ENCODE measurements at places on chromosomes 16 and 17.

GRCh38 chr17:8080799-8081219 is 6.7 kb downstream of the ALOX12B start:
- no peak for DNase-seq

- DNase-seq: peak; percentile 63
These were observed 13.2 kb upstream of the AURKB start for GRCh38 chr17:8223356-8224126.

- peak; percentile 71 for DNase-seq
These were observed at the start of gene SLC46A1 for GRCh38 chr17:28405632-28406472. Gene SLC46A1, minus strand, starts transcription at chr17:28406212. Its CDS starts 98 bp downstream, at chr17:28406114.

- no peak for DNase-seq
These were observed 16.6 kb downstream of the ENGASE start for GRCh38 chr17:79091226-79091670.

DNA sequence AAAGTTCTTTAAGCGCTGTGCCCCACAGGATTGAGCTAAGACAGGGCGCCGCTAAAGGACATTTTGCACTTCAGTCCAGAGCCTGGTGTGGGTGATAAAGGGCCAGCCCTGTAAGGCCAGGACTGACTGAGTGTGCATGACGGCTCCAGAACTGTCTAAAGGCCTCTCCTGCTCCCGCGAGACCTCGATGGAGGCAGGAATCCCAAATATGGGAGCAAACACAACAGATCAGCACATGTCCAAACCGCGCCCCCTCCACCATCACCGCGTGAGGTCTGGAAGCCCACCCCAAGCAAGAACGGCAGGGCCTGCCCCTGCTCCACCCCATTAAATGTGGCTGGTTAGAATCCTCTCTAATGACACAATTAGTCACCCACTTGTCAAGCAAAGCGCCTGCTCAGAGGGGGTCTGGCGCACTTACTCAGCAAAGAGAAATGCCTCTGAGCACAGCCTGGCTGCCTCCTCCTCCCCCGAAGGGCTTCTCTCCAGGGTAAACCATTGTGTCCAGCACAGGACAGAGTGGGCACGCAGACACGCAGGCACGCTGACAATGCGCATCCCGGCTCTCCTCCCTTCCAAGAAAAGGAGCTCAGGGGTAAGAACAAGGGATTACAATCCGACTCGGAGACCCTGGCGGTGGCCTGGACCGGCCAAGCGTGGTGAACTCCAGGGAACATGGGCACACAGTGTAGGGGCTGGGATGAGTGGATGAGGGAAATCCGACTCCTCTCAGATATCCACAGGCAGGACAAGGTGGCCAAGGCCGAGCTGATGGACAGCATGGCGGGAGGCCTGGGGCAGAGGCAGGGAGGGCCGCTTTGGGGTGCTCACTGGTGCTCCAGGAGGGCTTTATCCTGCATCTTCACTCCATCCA is 1.5 kb downstream of the MXRA7 start:
- peak; percentile 96 for DNase-seq

DNA sequence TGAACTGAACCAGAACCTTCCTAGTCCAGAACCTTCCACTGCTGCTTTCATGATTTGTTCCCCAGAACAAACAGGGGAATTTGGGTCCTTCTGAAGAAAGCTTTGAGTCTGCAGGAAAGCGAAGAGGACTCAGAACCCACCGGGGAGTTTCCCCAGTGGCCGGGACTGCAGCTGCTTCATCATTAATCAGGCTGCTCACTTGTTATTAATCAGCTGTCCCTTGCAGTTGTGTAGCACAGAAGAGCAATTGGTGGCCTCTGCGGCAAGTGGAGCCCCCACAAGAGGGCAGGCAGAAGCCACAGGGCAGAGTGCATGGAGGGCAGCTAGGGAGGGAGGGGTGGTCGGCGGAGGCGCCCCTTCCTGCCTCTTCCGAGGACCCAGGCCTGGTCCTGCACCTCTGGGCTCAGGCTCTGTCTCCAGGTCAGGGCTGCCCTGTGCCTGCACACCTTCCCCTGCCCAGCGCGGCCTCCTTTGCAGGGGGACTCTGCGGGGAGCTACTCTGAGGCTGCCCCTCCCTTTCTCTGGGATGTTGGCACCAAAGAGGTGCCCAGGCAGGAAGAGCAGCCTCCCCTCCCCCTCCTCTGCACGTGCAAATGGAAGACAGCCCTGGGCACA is 6.9 kb downstream of the CCL17 start:
- DNase-seq: no peak

- no peak for DNase-seq
These were observed 16.7 kb downstream of the ASGR2 start for GRCh38 chr17:7097940-7098339.

DNA sequence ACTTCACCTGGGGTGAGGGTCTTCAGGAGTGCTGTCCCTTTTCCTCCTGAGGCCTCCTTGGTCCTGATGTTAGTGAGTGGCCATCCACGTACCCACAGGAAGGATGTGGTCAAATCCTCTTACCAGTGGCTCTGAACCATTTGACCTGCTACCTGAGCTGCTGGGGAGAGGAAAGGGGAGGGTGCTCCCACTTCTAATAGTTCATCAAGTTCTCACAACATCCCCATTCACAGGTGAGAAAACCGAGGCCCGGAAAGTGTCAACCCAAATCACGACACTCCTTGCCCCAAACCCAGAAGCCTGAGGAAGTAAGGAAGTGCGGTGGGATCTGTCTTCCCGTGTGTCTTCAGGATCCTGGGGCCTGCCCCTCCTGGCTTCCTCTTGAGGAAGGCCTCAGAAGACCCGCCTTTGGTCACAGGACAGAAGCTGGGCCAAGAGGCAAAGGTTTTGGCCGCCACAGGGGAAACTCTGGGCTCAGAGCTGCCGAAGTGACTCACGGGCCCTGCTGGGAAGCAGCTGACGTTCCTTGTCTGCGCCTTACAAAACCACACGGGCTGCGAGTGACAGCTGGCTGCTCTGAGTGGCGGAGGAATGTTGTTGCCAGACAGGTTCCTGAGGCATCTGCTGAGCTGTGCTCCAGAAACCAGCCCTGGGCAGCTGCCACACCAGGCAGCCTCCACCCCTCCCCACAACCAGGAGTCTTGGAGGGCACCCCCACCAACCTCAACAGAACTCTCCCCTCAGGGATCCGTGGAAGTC is 13.9 kb upstream of the KIFC3 start:
- peak; percentile 86 for DNase-seq

GRCh38 chr17:34626121-34626681 is 46.8 kb downstream of the TMEM132E start:
- DNase-seq: no peak

DNA sequence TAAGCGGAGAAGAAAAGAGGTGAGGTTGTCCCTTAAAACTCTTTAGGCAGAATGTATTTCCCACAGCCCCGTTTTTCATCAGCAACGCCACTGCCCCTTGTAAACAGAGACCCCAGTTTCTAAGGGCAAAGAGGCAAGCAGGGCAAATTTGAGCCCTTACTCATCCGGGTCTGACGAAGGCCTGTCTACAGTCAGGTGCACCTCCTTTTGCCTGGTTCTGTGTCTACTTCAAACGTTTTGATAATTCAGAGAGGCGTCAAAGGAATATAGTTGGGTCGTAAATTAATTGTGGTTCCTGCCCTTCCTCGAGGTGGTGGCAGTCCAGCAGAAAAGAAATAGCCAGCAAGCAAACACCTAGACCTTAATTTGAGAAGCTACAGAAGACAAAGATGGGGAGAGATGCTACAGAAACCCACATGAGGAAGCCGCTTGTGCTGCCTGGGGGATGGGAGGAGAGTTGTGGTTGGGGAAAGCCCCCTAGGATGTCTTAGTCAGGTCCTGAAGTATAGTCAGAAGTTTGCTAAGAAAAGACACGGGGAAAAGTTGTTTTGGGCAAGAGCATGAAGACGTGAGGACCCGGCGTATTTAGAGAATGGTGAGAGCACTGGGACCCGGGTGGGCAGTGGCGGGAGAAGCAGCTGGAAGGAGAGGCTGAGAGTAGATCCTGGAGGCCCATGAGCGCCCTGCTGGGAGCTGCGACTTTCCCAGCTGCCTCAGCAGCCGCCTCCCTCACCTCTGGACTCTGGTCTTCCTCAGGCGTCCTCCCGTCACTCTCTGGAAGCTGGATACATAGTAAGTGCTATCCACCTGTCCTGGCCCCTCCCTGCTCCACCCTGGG is 2.4 kb downstream of the FBRS start:
- DNase-seq: no peak

DNA sequence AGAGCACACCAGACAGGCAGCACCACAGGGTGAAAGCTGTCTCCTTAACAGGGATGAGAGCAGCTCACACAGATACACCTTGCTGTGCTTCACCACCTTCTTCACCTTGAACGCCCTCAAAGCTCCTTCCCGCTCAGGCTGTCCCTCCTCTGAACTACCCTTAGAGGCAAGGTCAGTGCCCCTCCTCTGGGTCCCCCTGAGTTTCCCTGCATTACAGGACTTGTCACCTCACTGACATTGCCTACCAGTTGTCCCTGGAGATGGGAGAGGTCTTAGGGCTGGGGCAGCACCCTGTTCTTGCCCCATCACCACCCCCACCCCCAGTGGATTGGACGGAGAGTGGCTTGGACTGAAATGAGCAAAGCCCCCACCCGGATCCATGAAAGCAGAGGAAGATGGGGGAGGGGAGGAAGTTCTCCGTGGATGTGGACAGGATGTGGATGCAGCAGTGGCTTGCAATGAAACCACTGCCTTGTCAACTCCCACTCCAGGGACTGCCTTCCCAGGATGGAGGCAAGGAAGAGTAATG is 73.2 kb upstream of the CDH5 start:
- no peak for DNase-seq

DNA sequence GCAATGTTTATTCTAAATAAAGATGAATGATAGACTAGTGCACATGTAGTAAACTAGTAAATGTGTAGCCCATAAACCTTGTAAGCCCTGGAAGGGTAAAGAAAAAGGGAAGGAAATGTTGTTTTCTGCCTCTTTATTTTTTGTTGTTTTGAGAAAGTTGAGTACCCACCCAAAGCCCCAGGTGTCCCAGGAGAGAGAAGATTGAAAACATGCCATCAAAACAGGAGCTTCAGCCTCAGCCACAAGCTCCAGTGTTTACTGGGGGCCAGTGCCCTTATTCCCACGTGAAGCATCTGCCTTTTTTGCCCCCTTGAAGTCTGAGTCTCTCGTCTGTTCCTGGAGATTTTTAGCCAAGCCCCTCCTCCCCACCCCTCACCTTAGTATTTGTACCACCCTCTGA is 121.5 kb downstream of the PRKCB start:
- no peak for DNase-seq

DNA sequence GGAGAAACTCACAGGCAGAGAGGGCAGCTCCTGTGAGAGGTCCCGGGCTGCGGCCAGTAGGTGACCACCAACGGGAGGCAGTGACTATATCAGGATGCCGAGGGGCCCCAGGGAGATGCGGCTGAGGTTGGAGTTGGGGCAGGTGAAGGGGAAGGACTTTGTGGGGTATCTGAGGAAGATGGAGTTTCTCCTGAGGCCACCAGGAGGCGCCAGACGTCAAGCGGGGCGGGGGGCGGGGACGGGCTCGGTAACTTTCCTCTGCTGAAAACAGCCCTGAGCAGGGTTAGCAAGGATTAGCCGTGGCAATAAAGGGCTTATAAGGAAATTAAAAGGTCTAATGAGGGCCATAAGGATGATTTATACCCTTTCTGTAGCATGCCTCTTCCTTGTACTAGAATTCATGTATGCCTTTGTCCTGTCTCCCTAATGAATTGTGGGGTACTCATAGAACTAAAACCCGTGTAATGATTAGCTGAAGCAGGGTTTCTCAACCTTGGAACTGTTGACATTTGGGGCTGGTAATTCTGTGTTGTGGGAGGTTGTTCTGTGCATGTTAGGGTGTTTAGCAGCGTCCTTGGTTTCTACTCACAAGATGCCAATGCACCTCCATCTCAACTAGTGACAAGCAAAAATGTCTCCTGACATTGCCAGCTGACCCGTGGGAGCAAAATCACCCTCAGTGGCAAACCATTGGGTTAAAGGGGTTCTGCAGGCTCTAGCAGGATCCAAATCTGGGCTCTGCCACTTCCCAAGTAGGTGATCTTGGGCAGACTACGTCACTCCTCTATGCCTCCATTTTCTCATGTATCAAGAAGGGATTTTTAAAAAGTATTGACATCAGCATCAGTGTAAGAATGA is 74.8 kb upstream of the GRIN2A start:
- DNase-seq: peak; percentile 34

GRCh38 chr16:67845291-67846062 is 1.3 kb upstream of the NUTF2 start:
- no peak for DNase-seq

- DNase-seq: no peak
These were observed 15.4 kb downstream of the USP6 start for GRCh38 chr17:5131146-5131715.

GRCh38 chr17:73757420-73757819 is 113.2 kb upstream of the SDK2 start:
- DNase-seq: no peak

DNA sequence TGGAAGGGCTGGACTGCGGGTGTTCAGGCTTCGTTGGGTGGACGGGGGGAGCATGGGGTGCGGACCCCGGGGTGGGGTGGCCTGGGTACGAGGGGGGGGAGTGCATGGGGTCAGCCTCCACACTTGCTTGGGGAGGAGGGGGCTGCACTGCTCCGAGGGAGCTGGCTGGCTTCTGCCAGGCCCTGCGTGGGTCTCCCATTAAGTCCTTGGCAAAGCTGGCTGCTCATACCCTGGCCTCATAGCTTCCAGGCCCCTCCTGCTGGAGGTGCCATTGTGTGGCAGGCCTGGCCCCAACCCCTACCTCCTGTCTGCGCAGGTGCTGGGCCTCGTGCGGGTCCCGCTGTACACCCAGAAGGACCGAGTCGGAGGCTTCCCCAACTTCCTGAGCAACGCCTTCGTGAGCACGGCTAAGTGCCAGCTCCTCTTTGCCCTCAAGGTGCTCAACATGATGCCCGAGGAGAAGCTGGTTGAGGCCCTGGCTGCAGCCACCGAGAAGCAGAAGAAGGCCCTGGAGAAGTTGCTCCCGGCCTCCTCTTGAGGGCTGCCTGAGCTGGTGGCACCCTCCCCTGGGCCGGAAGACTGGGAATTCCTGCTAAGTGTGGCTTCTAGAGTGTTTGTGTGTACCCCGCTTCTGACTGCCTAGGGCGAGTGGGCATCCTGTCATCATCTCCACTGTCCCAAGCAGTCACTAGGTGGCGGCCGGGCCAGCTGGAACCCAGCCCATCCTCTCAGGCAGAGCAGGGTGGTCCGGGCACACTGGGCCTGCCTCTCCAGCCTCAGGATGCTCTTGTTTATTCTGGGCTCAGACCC is 1.5 kb downstream of the NUDT16L1 start:
- no peak for DNase-seq

- DNase-seq: no peak
These were observed 9.2 kb downstream of the SNN start for GRCh38 chr16:11677451-11677951.

DNA sequence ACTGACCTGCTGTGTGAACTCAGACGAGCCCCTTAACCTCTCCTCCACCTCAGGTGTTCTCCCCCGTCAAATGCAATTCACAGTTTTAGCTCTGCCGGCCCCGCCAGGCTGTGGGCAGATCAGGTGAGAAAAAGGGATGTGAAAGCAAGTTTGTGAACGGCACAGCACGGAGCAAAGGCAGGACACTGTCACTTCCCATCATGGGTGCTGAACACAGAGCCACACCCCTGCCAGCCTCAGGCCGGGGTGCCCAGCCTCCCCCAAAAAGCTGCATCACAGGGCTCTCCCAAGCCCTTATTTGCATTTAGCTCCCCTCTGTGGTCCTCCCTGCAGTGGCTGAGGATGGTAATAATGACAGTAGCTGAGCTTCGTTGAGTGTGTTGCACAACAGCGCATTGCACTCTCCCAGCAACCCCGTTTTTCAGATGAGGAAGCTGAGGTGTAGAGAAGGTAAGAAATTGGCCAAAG is 88.8 kb upstream of the TNRC6C start:
- DNase-seq: no peak

All from umbilical cord (tissue), 2 donors.